ENCODE measurements at places on chromosomes 7 and 10. TPM values are rescaled to one million over a fixed set of nuclear protein-coding genes. Genes with fewer than 3 reads are reported as not detected.

The OR2A1 gene
- under 0.01 TPM for total RNA-seq

The LIMK1 gene
- total RNA-seq, result 24.0 TPM

The RPEL1 gene
- total RNA-seq, result not detected

The DYNC1I1 gene
- total RNA-seq, result 3.5 TPM

The ZFAND2A gene
- total RNA-seq, result 13.3 TPM

The CCDC146 gene
- 1.6 TPM for total RNA-seq

The HACD1 gene
- 11.6 TPM for total RNA-seq

Measured in aortic smooth muscle cell (primary cell).